Stimulated activated CD4-positive, alpha-beta T cell treated with anti-CD3 and anti-CD28 coated beads, Interleukin-4, amount 100 ng/mL, for 4 hours (primary cell): ENCODE measurements at places on chromosomes 16 and 17.
A peak's percentile ranks its signal among the peaks of the same experiment; 100 is the strongest.

DNA sequence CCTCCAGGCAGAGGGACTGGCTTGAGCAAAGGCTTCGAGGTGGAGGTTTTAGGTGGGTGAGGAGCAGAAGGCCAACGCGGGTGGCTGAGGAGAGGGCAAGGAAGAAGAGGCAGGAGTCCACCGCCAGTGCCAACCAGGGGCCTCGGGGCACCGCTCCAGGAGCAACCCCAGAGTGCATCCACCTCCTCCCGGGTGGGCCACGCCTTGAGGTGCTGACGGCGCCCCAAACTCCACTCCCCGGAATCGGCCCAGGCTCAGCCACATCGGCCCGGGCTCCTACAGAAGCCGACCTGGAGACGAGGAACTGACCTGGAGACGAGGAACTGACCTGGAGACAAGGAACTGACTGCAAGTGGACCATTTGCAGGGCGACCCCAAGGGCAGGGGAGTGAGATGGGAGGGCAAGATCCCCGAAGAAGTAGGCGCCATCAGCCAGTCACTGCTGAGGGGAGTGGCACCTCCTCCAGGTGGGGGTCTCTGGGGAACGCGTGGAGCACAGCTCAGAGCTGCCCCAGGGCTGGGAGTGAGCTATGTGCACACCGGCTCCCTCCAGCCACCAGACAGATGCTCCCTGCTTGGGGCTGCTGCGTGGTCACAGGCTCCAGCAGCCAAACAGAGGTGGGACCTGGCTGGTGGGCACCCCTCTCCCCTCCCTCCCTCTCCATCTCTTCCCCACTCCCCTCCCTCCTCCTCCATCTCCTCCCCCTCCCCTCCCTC lies 29.2 kb upstream of the CBFA2T3 start:
- no peak for DNase-seq

DNA sequence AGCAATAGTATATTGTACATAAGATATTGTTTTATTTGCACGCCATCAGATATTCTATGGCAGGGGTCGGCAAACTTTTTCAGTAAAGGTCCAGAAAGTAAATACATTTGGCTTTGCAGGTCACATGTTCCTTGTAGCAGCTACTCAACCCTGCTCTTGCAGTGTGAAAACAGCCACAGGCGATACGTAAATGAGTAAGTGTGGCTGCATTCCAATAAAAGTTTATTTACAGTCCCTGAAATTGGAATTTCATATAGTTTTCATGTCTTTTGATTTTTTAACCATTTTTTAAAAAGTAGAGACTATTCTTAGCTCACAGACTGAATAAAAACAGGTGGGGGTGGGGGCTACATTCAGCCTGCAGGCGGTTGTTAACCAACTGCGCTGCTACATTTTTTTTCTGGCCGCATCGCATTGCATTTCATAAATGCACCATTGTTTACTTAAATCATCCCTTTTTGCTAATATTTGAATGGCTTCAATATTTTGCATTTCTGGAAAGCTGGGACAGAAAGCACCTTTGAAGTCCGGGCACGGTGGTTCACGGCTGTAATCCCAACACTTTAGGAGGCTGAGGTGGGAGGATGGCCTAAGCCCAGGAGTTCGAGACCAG lies 50.5 kb upstream of the HAPSTR1 start:
- DNase-seq: no peak

DNA sequence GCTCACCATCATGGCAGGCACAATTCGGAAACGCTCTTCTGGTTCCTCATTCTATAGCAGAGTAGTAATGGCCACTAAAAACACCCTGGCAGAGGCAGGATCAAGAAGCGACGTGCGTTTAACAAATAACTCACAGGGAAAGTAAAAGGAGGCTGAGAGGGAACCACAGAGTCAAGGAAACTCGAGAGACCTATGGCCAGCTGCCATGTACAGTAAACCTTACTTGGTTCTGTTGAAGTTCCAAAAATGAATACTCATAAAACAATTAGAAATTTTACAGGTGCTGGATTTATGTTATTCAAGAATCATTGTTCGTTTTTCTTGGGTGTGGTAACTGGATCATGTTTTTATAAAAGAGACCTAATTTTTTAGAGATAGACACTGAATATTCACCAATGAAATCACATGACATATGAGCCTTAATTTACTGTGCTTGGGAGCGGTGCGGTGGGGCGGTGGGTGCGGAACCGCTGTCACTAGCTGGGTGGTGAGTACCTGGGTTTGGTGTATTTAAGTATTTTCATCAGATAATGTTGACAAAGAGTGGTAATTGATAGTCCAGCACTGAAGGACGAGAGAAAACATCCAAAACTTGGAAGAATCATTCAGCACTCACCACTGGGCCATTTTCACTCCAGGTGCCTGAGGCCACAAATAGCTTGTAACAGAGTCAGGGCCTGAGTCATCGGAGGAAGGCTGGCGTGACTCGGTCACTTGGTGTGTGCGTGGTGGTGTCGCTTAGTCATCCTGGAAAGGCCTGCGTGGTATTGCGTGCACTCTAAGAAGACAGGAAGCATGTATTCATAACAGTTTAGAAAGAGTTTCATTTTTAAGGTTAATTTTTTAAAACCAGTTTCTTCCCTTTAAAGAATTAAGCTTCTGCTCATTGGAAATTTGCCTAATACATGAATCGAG lies 135.4 kb upstream of the CHMP6 start:
- DNase-seq: peak; percentile 73

- peak; percentile 62 for DNase-seq
Observed at GRCh38 chr17:43576563-43577229, 30.6 kb upstream of the ETV4 start.

DNA sequence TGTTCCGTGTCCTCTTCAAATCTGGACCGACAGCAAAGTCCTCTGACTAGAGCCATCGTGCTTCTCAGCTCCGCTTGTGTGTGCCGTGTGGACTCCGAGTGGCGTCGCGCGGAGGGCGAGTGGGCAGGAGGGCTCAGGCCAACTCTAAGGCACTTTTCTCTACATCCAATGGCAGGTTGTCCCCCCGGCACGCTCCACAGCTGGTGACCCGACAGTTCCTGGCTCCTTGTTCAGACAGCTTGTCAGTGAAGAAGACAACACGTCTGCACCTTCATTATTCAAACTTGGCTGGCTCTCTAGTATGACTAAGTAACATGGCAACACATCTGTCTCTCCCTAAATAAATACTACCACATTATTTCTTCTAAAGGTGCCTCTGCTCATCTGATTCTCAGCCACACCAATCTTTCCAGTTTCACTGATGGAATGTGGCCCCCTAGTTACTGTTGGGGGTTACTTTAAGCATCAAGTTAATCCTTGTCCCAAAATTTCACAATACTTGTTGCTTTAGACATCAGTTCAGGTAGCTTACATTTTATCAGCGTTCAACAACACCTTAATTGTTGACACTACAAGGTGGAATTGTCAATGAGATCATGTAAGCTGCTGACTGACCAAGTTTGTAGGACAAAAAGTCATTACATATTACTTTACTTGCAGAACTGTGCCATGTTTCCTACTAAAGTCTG lies 15.4 kb downstream of the COG1 start:
- no peak for DNase-seq

DNA sequence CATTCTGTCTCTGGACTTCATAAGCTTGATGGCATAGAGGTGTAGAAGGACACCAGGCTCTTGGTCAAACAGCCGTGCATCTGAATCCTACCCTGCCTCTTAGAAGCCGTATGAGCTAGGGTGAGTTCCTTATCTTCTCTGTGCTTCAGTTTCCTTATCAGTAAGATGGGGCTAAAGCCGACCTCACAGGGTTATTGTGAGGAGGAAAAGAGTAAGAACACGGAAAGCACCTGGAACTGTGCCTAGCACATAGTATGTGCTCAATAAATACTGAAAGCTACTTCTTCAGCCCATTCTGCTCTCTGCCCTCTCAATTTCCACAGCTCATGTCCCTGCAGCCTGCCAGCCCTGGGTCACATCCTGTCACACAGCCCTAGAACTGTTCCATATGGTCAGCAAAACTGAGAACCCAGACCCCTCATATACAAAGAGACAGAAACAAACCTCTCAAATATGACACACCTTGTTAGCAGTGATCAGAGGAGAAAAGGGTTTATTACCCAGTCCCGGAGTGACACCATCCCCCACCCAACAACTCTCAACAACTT lies 17.0 kb upstream of the UBTF start:
- no peak for DNase-seq

DNA sequence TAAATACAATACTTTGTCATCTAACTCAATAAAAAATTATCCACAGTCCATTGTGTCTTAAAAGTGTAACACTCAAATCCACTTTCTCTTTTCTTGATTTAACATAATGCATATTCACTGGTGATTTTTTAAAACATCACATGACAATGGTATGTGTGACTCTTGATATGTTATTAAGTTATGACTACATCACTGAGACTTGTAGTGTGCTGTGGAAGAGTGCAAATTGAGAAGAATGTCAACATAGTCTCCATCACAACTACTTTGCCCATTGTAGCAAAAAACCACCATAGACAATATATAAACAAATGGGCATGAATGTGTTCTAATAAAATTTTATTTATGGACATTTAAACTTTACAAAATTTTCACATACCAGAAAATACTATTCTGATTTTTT lies 380.7 kb upstream of the PMFBP1 start:
- DNase-seq: no peak

GRCh38 chr17:58575511-58575910 lies 61.1 kb upstream of the MTMR4 start:
- DNase-seq: no peak

- peak; percentile 55 for DNase-seq
Observed at GRCh38 chr17:82212331-82213250, at the start of gene CCDC57. Gene CCDC57 (minus strand): TSS chr17:82212842. CDS start chr17:82201944, 10,898 bp downstream.

DNA sequence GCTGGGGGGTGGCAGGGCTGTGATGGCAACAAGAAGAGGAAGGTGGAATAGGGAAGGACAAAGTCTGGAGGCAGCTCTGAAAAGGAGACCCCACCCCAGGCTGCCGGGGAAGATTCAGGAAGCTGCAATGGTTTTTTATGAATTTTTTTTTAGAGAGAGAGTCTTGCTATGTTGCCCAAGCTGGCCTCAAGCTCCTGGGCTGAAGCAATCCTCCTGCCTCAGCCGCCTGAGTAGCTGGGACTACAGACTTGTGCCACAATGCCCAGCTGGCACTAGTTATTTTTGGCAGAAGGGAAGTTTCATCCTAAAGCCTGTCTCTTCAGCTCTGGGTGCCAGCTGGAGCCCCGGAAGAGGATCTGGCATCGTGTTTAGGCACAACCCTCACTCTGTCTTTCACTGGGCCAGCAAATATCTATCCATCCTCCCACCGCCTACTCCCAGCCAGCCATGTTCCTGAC lies 1.3 kb upstream of the CES3 start:
- no peak for DNase-seq

DNA sequence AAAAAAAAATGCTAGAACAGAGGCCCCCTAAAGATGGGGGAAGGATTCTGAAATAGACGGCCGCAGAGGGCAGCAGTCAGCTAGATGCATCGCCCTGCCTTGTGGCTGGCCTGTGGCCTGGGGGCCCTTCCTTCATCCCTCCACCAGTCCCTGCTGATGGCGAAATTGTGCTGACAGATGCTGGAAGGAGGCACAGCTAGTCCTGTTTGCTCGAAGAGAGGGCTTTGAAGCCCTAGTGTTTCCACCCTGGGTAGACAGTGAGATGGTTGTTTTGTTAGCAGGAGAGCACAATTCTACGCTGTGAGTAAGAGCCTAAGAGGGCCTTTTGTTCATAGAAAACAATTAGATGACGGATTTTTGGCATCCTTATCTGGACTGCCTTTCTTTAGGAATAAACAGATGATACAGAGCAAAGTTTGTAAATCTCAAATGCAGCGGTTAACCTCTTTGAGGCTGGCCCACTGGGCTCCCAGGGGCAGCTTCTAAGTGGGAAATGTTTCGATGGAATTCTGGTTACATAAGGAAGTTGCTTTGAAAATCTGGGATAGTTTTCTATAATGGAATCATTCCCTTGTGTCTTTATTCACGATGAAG lies 23.0 kb downstream of the VPS35L start:
- DNase-seq: no peak

GRCh38 chr16:24771779-24772157 lies 42.3 kb downstream of the TNRC6A start:
- DNase-seq: no peak

- no peak for DNase-seq
Observed at GRCh38 chr17:62913991-62914570, 52.0 kb upstream of the TANC2 start.

- no peak for DNase-seq
Observed at GRCh38 chr16:78800523-78800922, 701.1 kb downstream of the WWOX start.

DNA sequence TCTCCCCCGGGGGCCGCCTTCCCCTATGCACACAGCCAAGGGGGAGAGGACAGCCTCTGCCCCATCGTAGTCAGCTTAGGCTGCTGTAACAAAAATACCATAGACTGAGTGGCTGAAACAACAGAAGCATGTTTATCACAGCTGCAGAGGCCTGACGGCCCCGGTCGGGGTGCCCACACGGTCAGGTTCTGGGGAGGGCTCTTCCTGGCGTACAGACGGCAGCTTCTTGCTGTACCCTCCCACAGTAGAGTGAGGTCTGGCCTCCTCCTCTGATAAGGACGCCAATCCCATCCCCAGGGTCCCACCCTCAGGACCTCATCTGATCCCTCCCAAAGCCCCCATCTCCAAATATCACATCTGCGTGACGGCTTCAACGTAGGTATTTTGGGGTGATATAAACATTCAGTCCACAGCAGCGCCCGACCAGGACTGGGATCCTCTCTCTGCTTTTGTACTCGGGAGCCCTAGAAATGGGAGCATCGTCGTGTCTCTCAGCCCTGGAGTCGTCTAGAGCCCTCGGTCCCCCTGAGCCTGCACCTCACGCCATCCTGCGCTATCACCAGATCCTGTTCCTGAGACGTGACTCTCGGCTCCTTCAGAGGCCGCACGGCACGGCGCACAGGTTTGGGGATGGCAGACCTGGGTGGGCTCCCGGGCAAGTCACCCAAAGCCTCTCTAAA lies 67.8 kb downstream of the RPH3AL start:
- DNase-seq: no peak

- DNase-seq: peak; percentile 65
Observed at GRCh38 chr16:85253084-85253941, 141.0 kb upstream of the CIBAR2 start.

GRCh38 chr17:39617446-39618245 lies 9.1 kb upstream of the PPP1R1B start:
- peak; percentile 43 for DNase-seq

DNA sequence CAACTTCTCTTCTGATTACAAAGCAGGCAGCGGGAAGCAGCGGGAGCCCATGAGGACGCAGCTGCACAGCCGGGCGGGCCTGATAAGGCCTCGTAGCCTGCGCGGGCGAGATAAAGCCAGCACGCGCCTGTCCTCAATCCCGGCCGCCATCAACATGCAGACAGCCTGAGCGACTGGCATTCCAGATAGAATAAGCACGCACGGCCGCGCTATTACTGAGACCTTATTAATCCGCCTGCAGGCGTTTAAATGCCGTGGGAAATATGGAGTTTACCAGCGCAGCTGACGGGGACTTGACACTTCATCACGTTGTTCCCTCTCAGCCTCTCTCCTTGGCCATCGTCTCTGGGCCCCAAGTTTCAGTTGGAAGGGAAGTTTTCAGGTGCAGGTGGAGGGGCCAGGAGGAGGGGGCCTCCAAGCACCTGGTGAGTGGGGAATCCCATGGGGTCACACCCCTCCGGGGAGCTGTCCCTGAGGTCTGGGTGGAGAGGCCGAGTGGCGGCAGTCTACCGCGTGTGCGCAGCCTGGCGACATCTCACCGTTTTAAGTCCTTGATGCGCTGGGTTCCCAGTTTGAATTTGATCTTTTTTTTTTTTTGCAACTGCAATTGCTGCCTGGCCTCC lies 27.3 kb upstream of the CBFA2T3 start:
- no peak for DNase-seq
